ENCODE measurements at places on chromosomes 3 and 15.

DNA sequence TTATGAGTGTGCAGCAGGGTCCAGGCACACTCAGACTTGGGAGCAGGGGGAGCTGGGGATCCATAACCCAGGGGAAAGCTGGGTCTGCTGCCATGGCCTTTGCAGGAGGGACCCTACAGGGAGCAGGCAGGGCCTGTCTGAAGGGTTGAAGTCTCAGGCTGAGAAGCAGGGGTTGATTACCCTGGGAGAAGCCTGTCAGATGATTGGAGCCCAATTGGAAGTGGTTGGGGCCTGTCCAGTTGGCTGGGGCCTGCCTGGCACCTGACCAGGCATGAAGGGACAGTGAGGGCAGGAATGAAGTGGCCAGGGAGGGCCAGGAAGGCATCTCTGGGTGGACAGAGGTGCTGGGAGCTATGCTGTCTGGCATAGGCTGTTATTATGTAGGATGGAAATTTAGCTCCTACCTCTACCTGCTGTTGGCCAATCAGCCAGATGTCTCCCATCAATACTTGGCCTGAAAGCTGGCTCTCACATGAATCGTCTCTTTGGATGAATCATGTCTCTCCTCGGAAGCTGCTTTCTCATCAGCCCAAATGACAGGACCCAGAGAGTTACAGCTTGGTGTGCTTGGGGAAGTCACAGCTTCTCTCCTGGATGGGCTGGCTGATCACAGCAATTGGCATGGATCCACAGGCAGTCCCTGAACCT, 27.4 kb upstream of the SLCO2A1 start:
- DNase-seq = no peak

- DNase-seq = no peak
These were observed 67.8 kb downstream of the LINGO1 start for GRCh38 chr15:77564938-77565337.

DNA sequence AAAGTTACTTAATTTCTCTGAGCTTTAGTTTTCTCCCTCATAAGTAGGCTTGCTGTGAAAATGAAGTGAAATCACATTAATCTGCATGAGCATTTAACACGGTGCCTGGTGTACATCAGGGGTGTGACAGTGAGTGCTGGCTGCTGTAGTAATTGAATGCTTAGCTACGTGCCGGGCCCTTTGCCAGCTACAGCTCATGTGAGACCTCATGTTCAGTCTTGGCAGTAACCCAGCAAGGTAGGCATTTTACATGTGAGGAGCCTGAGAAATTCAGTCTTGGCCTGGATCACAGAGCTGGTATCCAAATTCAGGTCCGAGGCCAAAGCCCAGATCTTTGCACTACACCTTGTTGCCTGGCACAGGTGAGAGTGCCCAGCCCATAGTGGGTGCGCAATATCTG, 9.1 kb downstream of the GHRL start:
- DNase-seq = no peak

- DNase-seq = no peak
These were observed 215.2 kb upstream of the BCHE start for GRCh38 chr3:166052440-166052839.

DNA sequence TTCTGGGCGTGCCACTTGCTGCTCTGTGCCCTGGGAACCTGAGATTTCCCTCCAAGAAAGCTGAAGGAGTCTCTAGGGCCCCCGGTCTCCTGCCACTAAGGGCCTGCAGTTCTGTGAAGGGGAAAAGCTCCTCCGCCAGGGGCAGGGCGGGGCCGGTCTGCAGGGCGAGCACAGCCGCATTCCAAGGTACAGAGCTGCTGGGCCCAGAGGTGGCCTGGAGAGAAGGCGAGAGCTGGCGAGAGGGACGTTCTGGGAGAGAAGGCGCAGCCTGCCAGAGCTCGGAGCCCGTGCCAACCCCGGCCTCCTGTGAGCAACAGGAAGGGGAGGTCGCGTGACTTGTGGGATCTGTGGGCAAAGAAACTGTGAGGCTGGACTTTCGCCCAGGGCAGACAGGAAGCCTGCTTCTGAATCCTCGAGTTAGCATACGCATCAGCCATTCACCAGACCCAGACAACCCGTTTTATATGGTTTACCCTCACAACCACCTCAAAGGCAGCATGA, 500.4 kb downstream of the SHQ1 start:
- DNase-seq = no peak
